Activated CD4-positive, alpha-beta T cell treated with anti-CD3 and anti-CD28 coated beads, Interleukin-2, amount 50 U/mL, for 48 hours (primary cell): ENCODE measurements at places on chromosomes 13 and 19.

- no peak for DNase-seq
These were observed 13.4 kb upstream of the SLC44A2 start for GRCh38 chr19:10611907-10612306.

DNA sequence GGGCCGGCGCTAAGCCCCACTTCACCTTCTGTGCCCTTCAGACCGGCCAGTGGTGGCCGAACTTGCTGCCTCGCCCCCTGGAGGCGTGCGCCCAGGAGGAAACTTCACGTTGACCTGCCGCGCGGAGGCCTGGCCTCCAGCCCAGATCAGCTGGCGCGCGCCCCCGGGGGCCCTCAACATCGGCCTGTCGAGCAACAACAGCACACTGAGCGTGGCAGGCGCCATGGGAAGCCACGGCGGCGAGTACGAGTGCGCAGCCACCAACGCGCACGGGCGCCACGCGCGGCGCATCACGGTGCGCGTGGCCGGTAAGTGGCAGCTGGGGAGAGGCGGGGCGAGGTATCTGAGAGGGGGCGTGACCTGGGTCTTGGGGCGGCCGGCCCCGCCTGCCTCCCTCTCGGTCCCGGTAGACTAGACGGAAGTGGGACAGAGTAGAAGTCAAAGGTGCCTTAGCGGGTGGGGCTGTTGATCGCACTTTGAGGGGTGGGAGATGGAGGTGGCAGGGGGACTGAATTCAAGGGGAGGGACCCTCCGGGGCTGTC is 5.6 kb downstream of the ICAM5 start:
- peak; percentile 74 for DNase-seq

DNA sequence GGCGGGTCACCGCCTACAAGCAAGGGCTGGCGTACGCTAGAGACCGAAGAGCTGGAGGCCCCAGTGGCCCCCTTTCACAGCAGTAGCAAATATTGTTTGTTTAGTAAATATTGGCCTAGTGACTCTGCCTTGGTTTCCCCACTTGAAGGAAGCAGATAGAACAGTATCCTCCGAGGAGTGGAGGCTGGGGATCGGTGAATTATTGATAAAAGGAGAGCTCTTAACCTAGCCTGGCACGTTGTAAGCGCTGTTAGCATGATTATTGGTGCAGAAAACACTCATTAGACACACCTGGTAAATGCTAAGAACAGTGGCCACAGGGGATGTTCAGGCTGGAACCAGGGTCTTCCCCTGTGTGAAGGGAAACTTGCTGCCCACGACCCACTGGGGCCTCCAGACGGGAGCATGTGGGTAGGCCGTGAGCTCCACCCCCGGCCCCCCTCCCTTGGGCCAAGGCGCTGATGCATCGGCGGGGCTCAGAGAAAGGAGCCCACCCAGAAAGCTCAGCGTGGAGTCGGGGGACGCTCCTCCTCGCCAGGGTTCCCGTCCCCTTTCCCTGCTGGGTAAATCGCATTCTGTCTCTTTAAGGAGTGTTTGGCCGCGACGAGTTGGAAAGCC is 2.3 kb downstream of the IER2 start:
- DNase-seq: no peak

GRCh38 chr13:31898378-31899071 is 133.0 kb upstream of the FRY start:
- DNase-seq: no peak

DNA sequence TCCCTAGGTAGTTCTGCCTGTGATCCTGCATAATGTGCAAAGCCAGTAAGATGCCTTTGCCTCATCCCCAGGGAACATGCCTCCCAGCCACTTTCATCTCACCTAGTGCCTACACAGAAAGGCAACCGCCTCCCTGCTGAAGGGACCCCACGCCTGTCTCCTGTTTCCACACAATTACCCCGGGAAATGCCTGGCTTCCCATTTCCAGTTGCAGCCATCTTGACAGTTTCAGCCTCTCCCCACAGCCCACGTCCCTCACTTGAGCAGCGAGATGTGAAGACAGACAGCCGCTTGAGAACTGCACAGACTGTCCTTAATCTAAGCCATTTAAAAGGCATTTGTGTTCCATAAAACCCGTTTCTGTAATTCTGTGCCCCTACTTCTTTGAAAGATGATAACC is 4.7 kb upstream of the UQCRFS1 start:
- no peak for DNase-seq

DNA sequence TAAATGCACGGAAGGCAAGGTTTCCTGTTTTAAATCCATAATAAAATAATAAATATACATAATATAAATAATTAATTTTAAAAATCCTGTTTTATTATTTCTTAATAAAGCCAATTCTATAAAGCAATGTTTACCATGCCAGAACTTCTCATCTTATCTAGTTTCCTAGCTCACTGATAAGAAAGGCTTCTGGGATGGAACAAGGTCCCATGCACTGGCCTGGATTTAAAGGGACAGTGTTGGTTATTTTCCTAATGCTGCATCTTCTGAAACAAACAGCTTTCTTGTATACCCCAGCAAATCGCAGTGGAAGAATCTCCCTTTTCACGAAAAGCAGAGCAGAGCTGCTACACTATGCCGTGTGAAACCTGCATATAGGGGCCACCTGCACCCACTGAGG is 68.8 kb downstream of the LNX2 start:
- no peak for DNase-seq

- peak; percentile 67 for DNase-seq
These were observed 1.3 kb upstream of the KLF12 start for GRCh38 chr13:74135326-74136083.

DNA sequence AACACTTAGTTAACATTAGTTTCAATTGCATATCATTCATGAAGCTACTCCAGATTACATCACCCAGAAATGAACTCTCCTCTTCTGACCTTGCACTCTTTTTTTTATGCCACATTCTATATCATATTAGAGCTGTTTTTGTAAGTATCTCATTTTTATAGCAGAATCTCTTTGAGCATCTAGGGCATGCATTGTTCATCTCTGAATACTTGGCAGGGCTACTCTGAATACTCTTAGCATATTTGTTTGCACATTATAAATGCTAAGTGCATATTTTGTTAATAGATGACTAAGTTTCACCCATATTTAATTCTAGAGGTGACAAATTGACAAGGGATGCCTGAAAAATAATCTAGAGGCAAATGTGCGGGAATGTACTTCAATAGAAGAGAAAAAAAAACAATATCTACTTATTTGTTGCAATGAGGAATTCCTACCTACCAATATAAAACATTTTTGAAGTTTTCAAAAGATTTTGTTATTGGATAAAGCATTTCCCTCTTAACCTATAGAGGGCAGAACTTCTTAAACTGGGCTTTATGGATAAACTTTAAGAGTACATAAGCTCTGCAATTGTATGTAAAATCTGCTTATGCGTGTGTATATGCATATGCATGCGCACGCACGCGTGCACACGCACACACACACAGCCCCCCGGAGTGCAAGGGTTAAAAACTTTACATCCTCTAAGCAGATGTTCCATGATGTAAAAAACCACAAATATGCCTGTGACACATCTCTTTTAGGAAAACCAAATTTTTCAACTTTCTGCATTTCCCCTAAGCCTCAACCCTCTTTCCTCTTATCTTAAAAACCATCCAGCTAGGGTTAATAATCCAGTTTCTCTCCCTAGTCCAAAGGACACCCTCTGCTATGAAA is 73.0 kb upstream of the OXGR1 start:
- no peak for DNase-seq

DNA sequence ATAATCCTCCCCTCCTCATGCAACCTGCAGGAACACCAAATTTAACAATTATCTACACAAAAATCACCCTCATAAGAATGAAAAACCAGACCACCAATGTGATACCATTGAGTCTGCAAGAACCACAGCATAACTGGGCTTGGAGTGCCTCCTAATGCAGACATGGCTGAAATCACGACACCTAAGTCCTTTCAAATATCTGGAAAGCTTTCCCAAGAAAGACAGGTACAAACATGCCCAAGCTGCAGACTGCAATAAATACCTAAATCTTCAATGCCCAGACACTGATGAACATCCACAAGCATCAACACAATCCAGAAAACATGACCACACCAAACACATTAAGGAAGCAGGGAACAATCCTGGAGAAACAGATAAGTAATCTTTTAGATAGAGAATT is 417.1 kb downstream of the LMO7 start:
- no peak for DNase-seq

DNA sequence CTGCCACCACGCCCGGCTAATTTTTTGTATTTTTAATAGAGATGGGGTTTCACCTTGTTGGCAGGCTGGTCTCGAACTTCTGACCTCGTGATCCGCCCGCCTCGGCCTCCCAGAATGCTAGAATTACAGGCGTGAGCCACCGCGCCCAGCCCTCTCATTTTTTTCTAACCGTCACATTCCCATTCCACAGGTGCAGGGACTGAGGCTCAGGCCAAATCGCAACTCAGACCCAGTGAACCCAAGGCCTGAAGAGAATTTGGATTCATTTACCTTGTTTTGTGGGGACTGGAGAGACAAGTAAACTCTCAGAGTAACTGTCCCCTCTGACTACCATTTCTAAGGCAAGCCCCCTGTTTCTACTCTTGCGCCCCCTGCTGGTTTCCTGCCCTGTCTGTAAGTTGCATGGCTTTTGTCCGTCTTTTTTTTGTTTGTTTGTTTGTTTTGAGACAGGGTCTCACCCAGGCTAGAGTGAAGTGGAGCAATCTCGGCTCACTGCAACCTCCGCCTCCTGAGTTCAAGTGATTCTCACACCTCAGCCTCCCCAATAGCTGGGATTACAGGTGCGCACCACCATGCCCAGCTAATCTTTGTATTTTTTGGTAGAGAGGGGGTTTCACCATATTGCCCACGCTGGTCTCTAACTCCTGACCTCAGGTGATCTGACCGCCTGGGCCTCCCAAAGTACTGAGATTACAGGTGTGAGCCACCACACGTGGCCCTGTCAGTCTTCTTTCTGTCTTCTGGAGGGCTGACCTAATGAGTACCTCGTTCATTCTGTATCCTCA is 2.3 kb upstream of the STRN4 start:
- DNase-seq: peak; percentile 87

GRCh38 chr13:107669391-107669993 is 545.8 kb downstream of the LIG4 start:
- DNase-seq: no peak

GRCh38 chr19:14715841-14716240 is 26.0 kb downstream of the ZNF333 start:
- DNase-seq: no peak

DNA sequence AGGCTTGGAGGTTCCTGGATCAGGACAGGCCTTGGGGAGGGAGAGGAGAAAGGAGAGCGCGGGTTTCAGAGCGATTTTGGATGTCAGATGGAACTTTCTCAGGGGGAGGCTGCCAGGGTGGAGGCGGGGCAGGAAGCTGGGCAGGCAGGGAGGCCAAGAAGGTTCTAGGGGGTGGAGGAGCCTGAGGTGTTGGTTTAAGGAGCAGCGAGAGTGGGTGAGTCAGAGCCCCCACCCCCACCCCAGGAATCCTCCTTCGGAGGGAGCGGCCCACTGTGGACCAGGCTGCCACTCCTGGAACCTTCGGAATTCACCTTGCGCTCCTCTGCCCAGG is 15.9 kb upstream of the NOP53 start:
- DNase-seq: peak; percentile 43

DNA sequence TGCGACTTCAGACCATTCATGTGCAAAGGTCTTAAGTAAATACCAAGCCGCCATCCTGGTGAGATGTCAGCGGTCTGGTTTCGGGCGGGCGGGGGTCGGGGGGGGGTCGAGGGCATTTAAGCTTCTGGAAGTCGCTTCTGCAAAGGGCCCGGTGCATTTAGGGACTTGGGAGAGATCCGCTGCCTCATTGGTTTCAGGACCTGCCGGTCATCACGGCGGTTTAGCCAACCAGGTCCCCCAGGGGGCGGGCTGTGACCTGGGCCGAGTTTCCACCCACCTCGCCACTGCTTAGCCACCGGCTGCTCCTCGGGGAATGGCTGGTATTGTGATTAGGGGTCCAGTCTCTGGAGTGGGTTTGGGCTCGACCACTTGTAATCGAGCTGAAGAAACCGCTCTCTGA is 7.8 kb downstream of the ANKLE1 start:
- DNase-seq: peak; percentile 73

DNA sequence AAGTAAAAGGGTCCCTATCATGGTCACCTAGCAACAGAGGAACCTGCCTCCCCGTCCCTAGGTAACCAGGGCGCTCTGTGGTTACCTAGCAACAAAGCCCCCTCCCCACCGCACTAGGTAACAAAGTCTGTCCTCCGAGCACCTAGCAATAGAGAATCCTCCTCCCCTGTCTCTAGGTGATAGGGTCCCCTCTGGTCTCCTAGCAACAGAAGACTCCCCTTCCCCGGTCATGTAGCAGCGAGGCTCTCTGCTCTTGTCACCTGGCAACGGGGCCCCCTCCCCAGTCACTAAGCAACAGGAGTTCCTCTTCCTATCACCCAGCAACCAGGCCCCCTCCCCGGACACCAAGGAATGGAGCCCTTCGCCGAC is 307 bp downstream of the JOSD2 start:
- DNase-seq: no peak

DNA sequence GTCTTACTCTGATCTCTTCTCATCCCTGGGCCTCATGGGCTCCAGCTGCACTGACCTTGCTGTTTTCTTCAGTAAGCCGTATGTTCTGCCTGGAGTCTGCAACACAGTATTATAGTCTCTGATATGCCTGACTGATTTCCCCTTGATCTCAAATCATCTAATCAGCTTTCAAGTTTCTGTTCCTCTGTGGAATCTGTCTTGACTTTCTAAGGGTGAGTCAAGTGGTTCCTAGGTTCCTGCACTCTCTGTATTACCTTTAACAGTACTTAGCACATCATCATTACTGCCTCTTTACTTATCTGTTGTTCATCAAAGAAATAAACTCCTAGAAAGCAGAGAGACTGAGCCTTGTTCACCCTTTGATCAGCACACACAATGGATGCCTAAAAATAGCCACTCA is 350.7 kb downstream of the LMO7 start:
- DNase-seq: no peak

GRCh38 chr19:51075998-51076397 is 6.7 kb downstream of the KLK14 start:
- no peak for DNase-seq

- DNase-seq: no peak
These were observed 89.7 kb upstream of the SIAH3 start for GRCh38 chr13:45941261-45941660.

DNA sequence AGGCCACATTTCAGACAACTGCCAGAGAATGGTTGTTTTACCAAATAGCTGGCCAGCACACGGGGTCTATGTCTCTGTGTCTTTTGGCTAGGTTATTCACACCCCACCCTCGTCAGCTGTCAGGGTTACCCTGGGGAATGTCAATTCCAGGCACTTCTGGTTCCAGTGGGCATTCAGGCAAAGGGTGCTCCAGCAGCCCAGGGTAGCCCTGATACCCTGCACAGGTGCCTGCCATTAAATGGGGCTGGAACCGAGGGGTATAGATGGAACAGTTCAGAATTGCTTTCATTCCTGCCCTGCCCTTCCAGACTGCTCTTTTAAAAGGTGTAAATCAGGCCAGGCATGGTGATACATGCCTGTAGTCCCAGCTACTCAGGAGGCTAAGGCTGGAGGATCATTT is 43.2 kb upstream of the HOMER3 start:
- no peak for DNase-seq

DNA sequence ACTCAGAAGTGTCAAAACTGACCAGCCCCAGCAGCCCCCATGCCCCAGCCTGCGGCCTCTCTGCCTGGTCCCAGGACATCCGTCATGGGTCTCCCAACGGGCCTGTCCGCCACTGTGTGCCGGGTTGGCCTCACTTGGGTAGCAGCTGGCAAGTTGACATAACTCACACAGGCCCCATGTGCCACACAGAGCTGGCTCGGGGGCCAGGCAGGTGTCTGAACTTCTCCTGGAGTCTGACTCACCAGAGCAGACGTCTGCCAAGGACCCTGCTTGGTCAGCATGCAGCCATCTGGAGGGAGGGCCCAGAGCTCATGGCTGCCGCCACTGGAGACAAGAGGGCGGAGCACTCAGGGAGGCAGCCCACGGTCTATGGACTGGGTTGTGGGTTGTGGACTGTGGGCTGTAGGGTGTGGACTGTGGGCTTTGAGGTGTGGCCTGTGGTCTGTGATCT is 32.0 kb upstream of the TMEM255B start:
- no peak for DNase-seq
